ENCODE measurements at places on chromosomes 16 and 17.
A peak's percentile ranks its signal among the peaks of the same experiment; 100 is the strongest.

DNA sequence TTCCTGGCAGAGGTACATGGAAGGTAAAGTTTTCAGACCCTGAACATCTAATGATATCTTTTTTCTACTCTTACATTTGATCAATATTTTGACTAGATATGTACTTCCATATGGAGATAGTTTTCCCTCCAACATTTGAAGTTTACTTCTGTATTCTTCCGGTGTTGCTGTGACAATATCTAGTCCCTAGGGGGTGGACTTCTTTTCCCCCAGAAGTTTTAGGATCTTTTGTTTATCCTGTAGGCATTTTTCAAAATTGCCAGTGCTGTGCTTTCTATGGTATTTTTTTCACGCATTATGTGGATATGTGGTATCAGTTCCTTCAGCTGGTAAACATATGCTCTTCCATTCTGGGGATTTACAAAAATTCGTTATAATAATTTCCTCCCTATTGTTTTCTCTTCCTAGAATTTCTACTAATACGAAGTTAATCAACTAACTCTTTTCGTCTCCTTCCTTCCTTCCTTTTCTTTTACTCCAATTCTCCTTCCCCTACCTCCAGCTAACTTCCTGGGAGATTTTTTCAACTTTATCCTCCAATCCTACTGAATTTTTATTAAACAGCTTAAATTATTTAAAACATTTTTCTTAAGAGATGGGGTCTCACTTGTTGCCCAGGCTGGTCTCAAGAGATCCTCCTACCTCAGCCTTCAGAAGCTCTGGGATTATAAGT, 26.1 kb upstream of the ZNHIT3 start:
- no peak for DNase-seq

- no peak for DNase-seq
These were observed 68.3 kb downstream of the SNX11 start for GRCh38 chr17:48175692-48176470.

- no peak for DNase-seq
These were observed 130.9 kb downstream of the RAB11FIP4 start for GRCh38 chr17:31522284-31522931.

DNA sequence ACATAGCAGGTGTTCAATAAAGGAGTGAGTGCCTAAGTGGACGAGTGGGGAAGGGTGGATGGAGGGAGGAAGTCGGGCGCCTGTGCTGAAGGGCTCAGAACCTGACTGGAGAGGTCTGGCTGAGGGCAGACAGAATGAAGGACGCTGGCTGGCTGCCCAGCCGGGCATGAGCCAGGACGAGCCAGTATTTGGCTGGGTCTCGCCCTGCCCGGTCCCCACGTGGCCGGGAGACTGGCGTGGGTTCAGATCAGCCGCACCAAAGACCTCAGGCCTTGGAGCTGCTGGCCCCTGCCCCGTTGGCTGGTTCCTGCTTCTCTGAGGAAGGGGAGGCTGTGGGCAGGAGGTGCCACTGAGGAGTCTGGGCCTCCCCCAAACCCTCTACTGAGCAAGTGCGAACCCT, 79.8 kb downstream of the ENGASE start:
- DNase-seq = no peak

DNA sequence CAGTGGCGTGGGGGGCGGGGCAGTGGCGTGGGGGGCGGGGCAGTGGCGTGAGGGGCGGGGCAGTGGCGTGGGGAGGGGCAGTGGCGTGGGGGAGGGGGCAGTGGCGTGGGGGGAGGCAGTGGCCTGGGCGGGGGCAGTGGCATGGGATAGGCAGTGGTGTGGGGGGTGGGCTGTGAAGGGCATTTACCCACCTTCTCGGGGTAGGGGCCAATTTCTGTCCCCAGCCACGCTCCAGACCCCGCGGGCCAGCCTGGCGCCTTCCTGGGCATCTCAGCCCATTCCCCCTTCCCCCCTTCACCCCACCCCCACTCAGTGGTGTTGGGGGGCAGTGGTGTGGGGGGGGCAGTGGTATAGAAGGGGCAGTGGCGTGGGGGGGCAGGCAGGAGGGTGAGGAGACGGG, 92.7 kb downstream of the LITAF start:
- DNase-seq = no peak

DNA sequence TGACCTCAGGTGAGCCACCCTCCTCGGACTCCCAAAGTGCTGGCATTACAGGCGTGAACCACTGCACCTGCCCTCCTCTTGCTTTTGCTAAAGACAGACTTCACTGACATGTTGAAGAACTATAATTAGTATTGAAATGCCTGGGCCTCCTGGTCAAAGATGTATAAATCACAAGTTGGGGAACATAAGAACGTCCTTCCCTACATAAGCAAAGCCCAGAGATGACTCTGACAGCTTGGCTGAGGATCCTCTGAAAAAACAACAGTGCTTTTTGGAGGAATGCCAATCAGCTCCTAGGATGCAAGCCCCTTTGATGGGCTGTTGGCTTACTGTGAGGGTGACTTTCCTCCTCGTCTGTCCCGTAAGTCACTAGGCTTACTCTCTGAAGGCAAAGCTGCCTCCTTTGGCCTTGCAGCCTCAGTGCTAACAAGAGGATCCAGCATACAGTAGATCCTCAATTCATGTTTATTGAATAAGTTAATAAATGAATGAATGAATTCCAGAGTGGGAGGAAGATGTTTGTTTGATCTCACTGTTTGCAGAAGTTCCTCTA, 6.3 kb downstream of the APOH start:
- DNase-seq = no peak

DNA sequence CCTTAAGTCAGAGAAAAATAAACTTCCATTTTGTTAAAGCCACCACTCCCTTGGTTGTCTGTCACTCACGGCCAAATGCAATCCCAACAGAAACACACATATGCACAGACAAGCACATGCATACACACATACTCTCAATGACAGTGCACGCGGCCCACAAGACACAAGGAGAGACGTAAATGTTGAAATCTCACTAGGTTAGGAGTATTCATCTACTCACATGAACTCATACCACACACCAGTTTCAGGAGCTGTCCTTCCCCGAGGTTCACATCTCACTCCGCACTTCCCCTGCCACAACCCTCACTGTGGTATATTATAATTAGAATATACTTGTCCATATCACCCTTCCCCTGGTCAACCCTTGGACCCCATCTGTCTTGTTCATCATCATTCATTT, 30.5 kb upstream of the CRYBA1 start:
- DNase-seq = no peak

- DNase-seq = no peak
These were observed 43.4 kb downstream of the NEUROD2 start for GRCh38 chr17:39564211-39564848.

DNA sequence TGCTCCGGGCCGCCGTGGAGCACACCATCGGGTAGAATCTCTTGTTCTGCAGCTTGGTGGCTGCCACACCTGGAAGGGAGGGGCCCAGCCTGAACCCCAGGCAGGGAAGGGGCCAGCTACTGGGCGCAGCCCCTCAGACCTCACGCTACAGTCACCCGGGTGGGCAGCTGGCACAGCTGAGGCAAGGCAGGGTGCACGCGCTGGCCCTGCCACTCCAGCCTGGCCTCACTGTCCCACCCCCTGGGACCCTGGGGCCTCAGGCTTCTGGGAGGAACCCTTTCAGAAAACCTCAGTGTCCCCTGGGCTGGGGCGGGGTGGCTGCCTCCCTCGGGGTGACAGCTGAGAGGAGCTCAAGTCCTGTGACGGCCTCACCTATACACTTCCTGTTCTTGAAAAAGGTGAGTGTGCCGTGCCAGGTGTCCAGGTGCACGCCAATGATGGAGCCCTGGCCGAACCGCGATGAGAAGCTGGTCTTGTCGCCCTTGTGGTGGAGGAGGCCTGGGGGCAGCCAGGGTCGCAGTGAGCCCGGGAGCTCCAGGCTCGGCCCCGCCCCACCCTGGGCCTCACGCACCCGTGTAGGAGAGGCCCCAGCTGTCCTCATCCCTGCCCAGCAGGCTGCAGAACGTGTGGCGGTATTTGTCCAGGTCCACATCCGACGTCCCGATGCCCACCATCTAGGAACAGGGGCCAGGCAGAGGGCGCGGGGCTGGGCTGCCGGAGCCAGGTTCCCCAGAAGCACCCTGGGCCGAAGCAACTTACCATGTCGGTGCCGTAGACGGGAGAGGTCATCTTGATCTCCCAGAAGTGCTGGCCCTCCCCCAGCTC, 4.7 kb upstream of the MRPS34 start:
- no peak for DNase-seq

DNA sequence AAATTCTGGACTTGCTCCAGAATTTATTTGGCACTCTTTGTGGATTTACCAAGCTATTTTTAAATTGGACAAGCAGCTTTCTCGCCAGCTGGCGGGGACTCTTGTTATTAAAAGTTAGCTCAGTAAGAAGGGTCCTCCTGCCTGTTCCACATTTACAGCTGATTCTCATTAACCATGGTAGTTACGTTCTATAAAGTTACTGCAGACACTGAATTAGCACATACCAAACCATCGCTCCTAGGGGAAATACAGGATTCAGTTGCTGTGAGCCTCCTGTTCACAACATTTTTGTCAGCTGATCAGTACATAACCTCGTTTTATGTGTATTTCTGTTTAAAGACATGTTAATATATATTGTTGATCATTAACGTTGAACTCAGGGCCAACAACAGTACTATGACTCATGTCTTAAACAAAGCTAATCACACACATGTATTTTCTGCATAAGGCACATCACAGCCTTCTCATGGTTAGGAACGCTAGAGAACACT, 4.2 kb downstream of the LDAF1 start:
- no peak for DNase-seq

DNA sequence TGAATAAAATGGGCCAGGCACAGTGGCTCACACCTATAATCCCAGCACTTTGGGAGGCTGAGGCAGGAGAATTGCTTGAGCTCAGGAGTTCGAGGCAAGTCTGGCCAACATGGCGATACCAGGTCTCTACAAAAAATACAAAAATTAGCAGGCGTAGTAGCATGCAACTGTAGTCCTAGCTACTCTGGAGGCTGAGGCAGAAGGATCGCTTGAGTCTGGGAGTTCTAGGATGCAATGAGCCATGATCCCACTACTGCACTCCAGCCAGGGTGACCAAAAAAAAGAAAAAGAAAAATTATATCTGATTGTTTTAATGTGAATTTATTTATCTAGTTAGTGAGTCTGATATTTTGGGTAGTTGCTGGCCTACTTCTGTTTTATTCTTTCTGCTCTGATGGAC, 7.0 kb downstream of the IL34 start:
- DNase-seq = no peak

GRCh38 chr16:47144559-47144877, 773 bp upstream of the NETO2 start:
- no peak for DNase-seq

DNA sequence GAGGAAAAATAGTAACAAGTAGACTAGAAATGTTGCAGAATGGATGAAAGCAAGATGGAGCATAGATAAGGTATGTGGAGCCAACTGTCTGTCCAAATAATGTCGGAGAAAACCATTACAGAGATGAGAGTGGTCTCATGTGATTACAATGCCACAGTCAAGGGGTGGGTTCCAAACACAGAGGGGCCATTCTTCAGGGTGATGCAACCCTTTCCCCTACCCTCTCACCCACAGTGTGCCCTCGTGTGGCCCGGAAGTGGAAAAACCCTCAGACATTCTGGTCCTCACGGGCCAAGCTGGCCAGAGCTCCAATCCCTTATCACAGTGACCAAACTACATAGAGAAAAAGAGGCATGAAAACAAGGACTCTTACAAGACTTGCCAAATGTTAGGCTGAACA, 17.7 kb upstream of the HS3ST3A1 start:
- no peak for DNase-seq

DNA sequence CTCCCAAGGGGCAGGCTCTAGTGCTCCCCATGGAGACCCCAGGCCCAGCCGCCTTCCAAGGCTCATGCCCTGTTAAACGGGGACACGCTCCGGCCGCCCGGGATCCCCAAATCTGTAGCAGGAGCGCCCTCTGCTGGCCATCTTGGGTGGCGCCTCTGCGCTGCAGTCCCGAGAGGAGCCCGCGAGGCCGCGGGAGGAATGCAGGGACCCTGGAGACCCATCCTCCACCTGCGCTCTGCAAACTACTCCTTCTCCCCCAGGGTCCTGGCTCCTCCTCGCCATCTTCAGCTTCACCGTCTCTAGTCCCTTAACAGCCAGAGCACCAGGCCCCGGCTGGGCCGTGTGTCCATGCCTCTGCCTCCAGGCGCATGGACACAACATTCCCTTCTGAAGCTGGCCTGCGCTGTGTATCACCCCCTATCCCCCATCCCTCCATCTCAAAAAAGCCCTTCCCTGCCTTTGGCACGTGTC, 23.6 kb upstream of the KRT17 start:
- DNase-seq = peak; percentile 83

- no peak for DNase-seq
These were observed 215.6 kb downstream of the GRIN2A start for GRCh38 chr16:9966569-9967157.

- DNase-seq = no peak
These were observed 16.2 kb downstream of the SNN start for GRCh38 chr16:11684231-11685025.

DNA sequence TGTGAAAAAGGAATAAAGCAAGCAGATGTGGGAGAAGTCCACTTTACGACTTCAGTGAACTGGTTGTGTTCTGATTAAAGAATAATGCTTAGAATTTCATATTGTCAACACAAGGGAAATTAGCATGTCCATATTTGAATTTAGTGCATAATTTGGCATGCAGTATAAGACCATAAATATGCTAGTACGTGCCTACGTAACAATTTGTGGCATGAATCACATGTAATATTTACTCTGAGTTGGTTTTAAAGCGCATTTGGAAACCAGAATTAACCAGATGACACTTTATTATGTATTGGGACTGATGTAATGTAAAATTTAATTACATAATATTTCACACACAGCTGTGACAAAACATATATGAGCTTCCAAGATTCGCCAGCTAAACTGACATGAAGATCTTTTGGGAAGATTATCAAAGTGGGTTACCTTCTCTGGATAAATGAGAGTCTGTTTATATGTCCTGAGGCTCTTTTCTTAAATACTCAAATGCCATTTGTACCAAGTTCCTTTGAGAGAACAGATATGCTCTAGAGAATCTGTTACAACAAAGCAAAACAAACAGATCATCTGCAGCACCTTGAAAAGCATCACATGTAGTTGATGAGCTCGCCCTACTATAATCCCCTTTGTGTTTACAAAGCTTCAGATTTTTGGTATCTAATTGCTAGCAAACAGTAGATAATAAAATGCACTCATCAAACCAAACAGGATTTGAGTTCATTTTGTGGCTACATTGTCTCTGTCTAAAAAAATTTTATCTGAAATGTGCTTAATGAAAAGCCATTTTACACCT, 1468.6 kb downstream of the CDH11 start:
- DNase-seq = no peak

DNA sequence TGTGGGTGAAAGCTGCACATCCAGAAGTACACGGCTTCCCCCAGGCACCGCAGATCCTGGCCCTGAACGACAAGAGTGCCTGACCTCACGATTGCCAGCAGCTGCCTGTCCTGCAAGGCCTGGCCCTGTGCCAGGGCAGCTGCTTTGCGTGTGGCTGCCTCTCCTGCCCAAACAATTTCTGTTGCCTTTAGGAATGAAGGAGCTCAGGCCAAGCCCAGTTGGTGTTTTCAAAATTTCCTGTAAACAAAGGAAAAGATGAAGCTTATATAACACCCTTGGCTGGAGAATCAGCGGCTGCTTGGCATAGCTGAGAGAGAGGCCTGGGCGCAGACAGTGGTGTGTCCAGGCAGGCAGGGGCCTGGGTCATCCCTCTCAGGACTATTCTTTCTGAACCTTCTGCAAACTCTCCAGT, 11.7 kb upstream of the SLC47A2 start:
- no peak for DNase-seq

- DNase-seq = no peak
These were observed 711 bp downstream of the ALYREF start for GRCh38 chr17:81890447-81891302.

Measured in stimulated activated CD4-positive, alpha-beta T cell treated with anti-CD3 and anti-CD28 coated beads, Interleukin-1b, Interleukin-23, amount 100 ng/mL, for 24 hours (primary cell).